ENCODE measurements at places on chromosomes 5 and 9.

- no peak for DNase-seq
Measured at GRCh38 chr5:84191281-84191680, 193.4 kb downstream of the EDIL3 start.

DNA sequence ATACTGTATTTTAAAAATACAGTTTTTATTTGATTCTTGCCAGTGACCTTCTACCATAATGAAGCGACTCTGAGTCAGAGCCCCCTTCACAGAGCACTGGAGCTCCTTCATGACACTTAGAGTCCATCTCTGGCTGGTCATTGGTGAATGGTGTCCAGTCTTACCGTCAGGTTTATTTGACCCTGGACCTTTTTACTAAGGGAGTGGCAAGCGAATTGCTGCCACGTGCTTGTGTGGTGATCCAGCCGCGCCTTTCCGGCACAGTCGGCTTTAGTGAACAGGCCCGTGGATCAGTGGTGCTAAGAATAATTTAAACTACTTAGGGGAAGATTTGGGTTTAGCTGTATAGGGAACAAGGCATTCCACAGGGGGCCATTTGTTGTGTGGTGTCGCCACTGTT is 48.5 kb downstream of the PRRC2B start:
- DNase-seq: no peak

DNA sequence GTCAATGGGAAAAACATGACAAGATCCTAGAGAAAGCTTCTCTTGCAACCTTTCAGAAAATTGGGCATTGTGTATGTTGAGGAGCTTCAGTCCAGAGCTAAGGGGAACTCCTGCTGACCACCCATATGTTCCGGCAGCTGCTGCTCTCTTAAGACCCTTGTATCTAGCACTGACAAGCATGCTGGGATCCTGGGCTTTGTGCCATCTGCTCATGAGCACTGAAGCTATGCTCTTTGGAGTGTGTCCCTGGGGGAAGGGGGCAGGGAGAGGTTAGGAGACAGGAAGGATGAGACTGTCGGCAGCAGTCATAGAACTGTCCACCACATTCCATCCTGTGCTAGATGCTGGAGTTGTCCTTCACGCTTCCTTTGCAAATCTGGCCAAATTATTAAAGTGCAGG is 109.3 kb downstream of the JAKMIP2 start:
- DNase-seq: no peak

- no peak for DNase-seq
Measured at GRCh38 chr9:133581513-133582343, 27.5 kb downstream of the FAM163B start.

DNA sequence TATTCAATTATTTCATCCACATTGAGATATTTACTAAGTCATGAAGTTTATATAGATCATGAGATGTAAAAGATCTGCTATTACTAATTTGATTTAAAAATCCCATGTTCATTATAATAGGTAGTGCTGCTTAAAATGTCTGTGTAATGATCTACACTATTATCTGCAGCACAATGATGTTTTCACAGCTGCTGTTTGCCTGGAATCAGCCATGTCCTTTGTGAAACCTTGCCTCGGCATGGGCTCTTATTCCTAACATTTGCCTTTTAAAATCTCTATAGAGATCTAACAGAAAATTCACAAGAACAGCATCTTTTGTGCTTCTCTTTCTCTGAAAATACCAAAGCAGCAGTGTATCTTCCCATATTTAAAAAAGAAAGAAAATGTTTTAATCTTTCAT is 444.6 kb downstream of the PTPRD start:
- no peak for DNase-seq

DNA sequence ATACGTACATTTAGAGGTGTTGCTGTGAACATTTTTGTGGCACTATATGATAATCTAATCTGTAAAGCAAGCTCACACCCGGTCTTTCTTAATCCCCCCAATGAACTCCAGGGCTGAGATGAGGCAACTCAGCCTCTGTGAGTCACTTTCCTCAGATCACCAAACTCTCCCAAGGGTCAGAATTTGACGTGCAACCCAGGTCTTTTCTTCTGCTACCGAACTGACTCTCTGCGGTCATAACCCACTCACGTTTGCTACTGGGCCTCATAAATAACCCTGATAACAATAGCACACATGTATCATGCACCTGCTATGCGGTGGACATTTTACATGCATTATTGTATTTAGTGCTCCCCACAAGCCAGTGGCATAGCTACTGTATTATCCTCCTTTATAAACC is 153.1 kb downstream of the DROSHA start:
- DNase-seq: no peak

GRCh38 chr5:133265720-133266526 is 214.1 kb downstream of the HSPA4 start:
- no peak for DNase-seq

GRCh38 chr5:50958852-50959457 is 292.5 kb downstream of the PARP8 start:
- no peak for DNase-seq

DNA sequence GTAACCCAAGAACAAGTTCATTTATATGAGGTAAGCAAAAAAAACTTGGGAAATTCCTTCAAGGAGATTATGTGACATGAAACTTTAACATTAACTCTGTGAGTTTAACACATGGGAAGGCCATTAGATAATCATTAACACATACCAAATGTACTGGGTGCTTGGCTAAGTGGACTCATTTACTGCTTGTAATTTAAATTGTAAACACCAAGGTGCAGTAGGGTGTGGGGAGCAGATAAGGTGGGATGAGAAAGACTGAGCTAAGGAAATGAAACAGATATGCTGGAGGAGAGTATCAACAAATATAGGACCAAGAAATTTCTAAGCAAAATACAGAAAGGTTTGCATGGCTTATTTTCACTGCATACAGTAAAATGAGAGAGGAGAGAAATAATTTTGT is 2384.8 kb upstream of the ACO1 start:
- no peak for DNase-seq

- DNase-seq: no peak
Measured at GRCh38 chr5:34813509-34813908, 25.5 kb upstream of the TTC23L start.

DNA sequence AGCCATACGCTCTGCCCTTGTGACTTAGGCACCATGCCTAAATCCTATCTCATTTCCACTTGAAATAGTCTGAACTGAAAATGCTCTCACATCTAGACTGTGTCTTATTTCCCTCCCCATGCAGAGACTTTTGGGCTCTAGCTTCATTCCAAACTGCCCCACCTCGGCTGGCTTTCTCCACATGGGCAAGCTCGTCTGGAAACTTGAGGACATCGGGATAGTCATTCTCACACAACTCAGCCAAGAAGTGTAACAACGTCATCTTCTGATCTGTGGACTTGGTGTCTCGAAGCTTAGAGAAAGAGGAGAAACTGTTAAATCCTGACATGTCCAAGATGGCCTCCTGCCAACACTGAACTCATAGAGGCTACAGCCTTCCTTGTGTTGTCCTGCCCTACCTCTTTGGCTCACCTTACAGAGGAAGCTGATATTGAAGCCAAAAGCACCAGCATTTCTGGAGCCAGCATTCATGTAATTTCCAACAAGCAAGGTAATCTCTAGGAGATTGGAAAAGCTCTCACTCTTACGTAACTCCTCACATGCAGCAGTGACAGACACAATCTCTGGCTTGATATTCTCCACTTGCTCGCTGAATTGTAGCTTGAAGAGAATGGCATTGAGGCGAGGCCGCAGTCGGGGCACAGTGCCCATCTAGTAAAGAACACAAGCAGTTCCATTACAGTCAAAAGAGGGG is 39.6 kb downstream of the PCDHGC5 start:
- DNase-seq: no peak

- no peak for DNase-seq
Measured at GRCh38 chr9:128716581-128717254, 7.2 kb downstream of the ZDHHC12 start.

DNA sequence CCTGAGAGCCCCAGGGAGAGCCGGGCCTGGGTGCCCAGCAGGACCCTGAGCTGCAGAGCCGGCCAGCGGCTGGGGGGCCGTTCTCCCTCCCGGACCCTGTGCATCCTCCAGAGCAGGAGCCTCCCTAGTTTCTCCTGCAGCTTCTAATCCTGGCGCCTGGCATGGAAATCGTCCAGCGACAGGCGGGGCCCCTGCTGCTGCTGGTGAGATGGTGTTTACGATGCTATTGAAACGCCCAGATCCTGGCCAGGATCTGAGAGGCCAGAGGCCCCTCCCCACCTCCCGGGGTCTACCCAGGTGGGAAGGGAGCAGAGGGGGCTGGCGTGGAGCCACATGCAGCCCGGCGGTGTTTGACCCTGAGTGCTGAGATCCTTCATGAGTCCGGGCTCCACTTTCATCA is 38.2 kb upstream of the CEP72 start:
- DNase-seq: no peak

GRCh38 chr5:112822456-112822855 is 38.6 kb upstream of the SRP19 start:
- DNase-seq: no peak

DNA sequence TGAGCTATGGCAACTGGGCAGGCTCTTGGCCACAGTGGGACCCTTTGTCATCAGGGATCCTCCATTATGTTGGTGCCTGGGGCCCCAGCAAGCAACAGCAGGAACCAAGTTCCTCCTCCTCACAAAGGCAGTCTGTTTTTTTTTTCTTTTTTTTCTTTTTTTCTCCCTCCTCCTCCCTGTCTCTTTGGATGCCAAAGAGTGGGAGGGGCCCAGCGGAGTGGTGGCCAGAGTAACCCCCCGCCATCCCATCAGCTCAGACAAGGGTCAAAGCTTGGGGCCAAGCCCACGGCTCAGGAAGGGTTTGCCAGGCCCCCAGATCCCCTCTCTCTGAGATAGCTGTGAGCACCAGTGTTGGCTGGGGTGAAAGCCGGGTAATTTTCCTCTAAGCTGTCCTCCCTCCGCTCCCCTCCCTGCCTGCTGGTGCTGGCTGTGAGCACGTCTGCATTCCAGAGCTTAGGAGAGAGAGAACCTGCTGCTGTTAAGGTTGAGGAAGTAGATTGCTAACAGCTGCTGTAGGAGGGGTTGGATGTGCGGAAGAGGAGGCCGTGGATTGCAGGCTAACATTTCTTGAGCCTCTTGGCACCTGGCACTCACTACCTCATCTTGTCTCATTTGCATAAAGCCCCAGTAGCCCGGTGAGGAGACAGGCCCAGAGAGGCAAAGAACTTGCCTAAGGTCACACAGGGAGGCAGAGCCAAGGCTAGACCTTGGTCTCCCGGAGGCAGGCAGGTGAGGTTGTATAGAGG is 21.2 kb downstream of the GSN start:
- no peak for DNase-seq

DNA sequence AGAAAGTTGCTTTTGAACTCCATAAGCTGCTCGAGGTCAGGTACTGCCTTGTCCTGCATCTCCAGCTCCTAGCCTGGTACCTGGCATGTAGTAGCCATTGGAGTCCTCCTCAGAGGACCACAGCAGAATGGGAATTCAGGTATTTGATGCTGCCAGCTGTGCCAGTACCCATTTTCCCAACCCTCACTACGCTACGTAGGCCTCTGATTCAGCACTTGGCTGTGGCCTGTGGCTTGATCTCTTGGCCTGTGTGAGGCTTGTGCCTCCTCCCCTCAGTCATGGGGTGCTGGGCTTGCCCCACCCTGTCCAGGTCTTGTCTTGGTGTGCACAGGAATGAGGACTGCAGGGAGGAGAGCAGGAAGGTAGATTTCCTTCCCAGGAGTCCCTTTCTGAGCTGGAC is 11.8 kb downstream of the OTULIN start:
- no peak for DNase-seq

DNA sequence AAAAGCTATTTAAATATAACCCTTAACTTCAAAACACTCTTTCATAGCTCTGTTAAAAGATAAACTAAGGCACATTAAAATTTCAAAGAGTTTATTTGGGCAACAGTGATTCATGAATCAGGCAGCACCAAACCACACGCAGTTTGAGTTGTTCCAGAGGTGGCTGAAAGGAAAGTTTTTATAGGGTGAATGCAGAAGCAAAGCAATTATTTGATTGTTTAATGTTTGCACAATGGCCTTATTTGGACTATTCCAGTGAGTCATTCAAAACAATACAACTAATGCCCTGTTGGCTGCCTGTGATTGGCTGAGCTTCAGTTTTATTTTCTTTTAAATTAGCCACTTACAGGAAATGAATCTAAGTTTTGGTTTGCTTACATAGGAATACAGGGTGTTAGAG is 125.3 kb downstream of the CEP120 start:
- no peak for DNase-seq

DNA sequence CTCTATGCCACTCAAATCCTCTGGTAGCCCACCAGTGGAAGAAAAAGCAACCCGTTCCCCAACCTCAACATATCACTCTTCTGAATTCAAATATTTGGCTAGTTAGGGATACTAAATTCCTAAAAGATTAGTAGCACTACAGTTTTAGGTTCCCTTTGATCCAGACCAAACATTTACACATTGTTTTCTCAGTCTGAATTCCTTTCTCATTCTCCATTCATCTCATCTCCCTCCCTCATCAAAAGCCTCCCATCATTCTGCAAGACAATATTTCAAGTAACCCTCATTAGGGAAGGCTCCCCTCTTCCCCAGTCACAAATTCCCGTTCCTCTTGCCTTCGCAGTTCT is 26.3 kb downstream of the ADAM19 start:
- no peak for DNase-seq

DNA sequence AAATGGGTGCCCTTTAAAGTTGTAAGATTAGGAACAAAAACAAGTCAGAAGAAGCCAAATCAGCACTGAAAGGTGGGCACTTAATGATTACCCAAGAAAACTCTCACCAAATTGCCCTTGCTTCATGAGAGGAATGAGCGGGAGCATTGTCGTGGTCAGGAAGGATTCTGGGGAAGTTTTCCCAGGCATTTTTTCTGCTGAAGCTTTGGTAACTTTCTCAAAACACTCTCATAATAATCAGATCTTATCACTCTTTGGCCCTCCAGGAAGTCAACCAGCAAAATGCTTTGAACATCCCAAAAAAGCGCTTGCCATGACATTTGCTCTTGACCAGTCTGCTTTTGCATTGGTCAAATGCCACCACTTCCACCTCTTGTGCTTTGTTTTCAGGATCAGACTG is 10.4 kb upstream of the PCDHGC3 start:
- no peak for DNase-seq

- DNase-seq: no peak
Measured at GRCh38 chr5:54517174-54517511, 416 bp upstream of the SNX18 start.

- DNase-seq: no peak
Measured at GRCh38 chr5:157348049-157348400, 82.1 kb downstream of the CYFIP2 start.

DNA sequence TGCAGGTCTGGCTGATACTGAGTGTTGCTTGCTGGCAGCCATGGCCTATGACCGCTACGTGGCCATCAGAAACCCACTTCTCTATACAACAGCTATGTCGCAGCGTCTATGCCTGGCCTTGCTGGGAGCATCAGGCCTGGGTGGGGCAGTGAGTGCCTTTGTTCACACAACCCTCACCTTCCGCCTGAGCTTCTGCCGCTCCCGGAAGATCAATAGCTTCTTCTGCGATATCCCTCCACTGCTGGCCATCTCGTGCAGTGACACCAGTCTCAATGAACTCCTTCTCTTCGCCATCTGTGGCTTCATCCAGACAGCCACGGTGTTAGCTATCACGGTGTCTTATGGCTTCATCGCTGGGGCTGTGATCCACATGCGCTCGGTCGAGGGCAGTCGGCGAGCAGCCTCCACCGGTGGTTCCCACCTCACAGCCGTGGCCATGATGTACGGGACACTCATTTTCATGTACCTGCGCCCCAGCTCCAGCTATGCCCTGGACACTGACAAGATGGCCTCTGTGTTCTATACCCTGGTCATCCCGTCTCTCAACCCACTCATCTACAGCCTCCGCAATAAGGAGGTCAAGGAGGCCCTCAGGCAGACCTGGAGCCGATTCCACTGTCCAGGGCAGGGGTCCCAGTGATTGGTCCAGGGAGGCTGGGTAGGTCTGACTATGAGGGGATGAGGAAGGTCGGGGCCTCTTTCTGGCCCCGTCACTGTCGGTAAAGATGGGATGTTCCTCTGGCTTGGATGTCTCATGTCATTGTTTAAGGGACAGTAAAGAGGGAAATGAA is 718 bp downstream of the OR5C1 start:
- no peak for DNase-seq
